HFFc6 (cell line): ENCODE measurements at places on chromosomes 12 and 14.

DNA sequence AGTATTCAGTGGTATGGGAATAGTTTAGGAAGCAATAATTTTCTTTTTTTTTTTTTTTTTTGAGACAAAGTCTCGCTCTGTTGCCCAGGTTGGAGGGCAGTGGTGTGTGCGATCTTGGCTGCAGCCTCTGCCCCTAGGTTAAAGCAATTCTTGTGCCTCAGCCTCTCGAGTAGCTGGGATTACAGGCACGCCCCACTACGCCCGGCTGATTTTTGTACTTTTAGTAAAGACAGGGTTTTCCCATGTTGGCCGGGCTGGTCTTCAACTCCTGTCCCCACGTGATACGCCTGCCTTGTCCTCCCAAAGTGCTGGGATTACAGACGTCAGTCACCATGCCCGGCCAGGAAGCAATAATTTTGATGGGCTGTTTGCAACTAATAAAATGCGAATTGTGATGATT lies 62.1 kb downstream of the ATG14 start:
- no peak for DNase-seq

DNA sequence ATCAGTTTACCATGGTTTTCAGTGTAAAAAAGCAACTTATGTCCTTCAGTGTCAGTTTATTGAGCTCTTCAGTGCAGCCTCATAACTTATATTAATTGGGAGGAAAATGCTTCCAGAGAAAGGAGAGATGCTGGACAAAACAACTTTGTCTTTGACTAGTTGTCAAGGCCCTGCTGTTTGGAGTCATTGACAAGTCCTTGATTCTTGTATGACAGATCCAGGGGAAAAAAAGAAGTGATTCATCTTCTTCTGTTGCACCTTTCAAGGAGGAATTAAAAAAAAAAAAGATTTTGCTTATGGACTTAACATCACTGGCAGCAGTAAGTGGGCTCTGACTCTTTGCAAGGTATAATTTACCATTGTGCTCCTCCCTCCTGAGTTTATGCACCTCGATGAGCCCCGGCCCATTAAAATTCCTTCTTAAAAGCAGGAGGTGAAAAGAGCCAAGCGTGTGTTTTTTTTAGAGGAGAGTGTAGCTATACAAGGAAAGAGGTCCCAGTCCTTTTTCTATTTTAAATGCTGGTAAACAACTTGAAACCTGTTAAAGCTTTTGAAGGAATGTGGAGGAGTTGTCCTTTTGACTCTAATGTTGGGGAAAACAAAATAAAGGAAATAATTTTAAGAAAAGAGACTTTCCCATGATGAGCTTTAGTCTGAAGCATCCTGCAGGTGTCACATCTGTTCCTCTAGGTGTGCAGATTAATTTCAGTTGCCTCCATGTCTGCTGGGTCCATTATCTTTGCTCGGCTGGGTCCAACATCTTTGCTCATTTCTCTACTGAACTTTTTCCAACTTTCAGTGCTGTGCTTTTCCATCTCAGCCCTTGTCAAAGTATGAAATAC lies 431.6 kb downstream of the RAD51B start:
- no peak for DNase-seq

DNA sequence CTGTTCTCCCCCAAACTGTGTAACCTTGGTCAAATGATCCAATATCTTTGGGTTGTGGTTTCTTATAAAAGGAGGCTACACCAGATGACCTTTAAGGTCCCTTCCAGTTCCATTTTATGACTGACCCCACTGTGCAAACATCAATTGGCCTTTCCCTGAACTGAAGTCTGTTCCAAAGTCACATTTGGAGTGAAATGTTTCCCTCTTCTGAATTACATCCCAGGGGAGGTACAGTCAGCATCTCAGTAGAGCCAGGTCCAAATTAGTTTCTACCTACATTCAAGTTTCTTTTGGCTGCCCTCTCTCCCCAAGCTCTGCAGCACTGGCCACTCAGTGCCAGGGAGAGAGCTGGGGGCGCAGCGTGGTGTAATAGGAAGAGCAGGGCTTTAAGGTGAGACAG lies 34.4 kb downstream of the LIMA1 start:
- DNase-seq: no peak

DNA sequence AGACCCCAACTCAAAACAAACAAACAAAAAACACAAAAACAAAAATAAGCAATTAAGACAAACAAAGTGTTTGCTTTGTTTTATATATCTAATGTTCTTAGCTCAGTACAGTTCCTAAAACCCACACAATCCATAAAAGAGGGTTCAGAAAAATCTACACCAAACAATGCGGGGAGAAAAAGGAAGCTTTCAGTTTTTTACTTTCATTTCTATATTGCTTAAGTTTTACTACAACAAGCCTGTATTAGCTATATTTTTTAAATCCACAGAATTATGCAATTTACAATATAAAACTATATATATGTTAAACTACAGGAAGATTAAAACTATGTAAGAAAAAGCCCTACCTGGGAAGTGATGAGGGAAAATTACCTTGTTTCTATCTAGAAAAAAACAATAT lies 41.4 kb downstream of the CLIP1 start:
- DNase-seq: no peak

GRCh38 chr12:3597526-3598210 lies 106.7 kb downstream of the PRMT8 start:
- no peak for DNase-seq

- DNase-seq: no peak
These were observed 188.5 kb upstream of the TMEM132C start for GRCh38 chr12:128078301-128078971.

DNA sequence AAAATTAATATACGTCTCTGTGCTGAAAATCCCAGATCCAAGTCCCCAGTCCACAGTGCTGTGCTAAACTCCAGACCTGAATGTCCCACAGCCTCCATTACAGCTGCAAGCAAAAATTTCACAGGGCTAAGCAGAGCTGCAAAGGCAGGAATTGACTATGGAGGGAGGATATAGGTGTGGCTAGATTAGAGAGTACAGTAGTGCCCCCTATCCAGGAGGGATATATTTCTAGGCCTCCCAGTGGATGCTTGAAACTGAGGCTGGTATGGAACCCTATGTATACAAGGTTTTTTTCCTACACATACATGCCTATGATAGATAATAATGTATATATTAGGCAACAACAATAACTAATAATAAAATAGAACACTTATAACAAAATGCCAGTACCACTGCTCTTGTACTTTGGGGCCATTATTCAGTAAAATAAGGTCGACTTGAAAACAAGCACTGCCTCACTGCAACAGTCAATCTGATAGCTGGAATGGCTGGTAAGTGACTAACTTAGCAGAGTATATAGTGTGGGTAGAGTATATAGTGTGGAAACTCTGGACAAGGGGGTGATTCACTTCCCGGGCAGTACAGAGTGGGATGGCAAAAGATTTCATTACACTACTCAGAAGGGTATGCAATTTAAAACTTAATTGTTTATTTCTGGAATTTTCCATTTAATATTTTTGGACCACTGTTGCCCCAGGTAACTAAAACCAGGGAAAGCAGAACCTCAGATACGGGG lies 82.7 kb downstream of the C14orf132 start:
- peak; percentile 82 for DNase-seq

DNA sequence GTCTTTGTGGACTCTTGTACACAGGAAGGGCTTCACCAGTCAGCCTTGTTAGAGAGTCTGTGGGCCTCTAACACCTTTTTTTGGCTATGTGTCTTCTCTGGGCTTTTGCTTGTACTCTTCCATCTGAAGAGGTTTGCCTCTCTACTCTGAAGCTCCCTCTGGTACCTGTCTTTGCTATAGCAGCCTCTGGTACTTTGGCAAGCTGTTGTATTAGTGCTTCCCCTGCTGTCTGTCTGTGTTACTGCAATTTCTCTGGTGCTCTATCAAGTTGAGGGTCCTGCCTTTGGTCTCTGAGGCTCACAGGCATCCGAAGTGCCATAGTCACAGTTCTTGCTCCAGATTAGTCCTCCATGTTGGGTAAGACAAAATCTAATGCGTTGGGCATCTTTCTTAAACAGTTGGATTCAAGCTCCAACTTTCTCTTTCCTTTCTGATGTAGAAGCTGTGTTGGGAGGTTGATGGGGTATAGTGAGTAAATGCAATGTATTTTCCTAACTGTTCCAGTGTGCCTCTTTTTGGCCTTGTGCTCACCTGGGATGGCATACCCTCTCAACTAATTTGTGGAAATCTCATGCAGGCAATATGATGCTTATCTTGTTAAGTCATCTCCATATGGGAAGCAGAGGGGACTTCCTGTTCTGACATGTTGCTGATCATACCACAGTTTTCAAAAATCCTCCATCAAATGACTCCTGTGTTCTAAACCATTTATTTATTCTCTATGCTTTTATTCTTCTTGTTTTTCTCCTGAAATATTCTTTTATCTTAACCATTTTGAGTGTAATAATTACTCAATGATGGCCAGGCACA lies 88.8 kb downstream of the ATF7IP start:
- peak; percentile 50 for DNase-seq

GRCh38 chr12:113432986-113433385 lies 10.8 kb downstream of the SDSL start:
- DNase-seq: no peak

DNA sequence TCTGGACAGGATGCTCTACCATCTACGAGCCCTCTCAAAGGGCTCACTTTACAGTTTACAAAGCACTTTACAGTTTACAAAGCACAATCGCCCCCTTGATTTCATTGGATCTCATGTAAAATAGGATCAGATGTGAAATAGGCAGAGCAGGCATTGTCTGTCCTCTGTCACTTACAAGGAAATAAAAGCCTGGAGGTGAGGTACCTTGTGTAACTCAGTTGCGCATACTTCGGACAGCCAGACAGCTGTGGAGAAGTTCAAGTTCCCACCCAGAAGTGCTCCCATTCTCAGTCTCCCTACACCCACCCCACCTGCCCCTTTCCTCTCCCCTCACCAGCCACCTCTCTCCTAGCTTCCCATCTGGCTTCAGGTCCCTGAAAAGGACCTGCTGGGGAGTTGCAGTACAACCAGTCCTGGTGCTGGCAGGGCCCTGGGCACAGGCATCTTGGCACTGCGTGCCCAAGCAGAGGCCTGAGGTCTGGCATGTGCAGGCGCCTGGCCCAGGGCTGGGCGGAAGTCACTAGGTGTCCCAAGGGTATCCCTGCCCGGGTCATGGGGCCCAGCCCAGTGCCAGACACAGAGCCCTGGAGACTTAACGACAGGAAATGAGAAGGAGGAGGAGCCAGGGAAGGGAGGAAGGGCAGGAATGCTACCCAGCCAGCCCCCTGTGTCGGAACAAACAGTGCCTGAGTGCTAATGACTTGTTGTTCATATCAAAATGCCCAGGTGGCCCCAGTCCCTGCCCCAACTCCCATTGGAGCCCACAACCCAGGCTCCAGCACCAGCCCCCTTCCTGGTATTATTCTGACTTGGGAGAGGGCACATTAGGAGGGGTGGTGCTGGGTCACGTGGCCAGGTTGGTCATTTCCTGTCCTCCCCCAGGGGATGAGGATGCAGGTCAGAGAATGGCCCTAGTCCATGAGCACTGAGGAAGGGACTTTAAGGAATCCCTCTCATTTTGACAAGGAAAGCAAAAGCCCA lies 5.4 kb downstream of the RAPGEF3 start:
- no peak for DNase-seq

DNA sequence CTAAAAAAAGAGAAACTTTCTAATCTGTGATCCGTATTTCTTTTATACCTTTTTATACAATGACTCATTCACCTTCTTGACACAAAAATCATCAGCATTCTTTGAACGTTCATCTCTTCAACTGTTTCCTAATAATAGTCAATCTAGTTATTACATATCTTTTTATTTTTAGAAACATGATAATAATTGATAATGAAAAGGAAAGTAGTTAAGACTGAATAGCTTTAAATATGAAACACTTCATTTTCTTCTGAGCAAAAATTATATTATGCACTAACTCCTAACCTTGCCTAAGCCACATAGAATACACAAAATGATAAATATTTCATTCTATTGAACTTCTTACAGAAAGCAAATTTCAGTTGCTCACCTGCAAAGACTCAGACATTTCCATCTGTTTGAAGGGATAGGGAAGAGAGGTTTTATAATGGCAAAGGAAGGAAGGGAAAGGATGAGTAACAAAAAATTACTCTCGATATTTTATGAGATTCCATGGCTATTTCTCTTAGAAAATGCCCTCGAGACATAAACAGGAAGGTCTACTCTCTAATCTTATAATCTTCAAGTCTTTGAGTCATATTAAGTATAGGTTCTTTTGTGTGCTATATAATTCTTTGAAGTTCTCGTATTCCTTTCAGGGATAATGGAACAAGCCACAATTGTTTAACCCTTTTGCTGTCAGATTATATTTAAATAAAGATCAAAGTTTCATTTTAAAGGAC lies 7.5 kb upstream of the KLHL42 start:
- peak; percentile 78 for DNase-seq

- DNase-seq: peak; percentile 95
These were observed 3.2 kb upstream of the AMIGO2 start for GRCh38 chr12:47082796-47083621.
